ENCODE measurements at places on chromosomes 13 and 19.

DNA sequence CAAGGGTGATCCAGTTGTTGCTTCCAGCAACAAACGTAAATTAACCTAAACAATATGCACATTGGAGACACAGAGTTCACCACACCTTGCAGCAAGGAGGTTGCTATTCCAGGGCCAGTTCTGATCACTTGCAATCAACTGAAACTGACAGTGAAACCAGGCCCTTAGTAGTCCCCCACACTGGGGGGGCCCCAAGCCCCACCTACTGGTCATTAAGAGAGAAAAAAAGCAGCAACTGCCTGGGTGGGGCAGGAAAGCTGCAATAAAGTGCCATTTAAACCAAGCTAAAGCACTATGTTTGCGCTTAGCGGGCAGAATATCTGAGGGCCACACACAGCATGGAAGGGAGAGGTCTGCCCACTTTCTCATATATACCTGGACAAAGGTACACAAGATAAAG is 51.5 kb downstream of the ATP7B start:
- no peak for DNase-seq

DNA sequence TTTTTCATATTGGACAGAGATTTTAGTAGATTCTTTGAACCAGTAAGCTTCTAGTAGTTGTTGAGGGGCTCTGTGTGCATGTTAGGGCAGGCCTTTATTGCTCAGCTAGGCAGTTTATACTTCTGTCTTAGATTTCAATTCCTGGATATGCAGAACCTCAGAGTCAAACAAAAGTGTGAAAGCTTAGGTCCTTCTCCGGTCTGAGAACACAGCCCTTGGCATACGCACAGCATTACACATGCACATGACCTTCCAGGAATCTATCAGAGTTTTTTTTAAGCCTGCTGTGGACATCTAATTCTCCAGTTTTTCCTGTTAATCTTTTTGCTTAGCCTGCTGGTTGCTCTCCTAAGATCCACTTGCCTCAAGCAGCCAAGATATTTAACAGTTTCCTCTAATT is 77.9 kb upstream of the KL start:
- DNase-seq: no peak

DNA sequence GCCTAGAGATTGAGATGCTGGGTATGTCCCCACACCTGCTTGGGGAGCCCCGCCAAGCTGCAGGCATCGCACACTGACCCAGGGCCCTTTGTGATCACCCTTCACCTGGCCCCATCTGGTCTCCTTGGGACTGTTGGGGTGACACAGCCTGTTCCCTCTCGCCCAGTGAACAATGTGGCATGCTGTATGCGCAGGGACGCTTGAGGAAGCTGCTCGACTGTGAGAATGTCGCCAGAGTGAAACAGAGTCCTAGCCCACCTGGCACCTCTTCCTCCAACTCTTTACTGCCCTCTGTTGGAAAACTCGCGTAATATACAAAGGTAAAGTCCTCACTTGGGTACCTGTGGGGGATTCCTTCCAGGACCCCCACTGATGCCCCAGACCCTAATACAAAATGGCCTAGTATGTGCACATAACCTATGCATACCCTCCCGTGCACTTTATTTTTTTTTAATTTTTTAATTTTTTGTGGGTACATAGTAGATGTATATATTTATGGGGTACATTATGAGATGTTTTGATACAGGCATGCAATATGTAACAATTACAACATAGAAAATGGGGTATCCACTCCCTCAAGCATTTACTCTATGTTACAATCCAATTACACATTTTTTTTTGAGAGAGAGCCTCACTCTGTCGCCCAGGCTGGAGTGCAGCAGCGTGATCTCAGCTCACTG is 9.0 kb downstream of the BLOC1S3 start:
- no peak for DNase-seq

- DNase-seq: peak; percentile 63
These were observed 15.2 kb downstream of the THOP1 start for GRCh38 chr19:2800506-2800905.

- no peak for DNase-seq
These were observed 9.0 kb downstream of the EPS15L1 start for GRCh38 chr19:16462757-16463250.

GRCh38 chr13:75960538-75960994 is 324.4 kb downstream of the LMO7 start:
- DNase-seq: no peak

DNA sequence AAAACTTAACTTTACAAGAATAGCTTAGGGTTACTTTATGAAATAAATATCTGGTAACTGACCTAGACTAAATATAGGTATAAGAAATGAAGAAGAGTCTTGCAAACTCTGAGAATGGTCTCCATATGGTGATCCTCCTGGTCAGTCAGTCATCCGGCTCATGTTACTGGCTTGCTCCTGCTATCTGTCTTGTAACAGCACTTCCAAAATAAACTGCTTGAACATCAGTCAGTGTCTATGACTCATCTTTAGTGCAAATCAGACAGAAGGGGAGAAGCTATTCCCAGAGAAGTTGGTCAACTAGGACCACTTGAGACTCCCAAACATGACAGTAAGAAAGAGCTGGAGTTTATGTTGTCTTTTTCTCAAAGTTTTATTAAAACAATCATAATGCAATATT is 1550.9 kb downstream of the PCDH9 start:
- DNase-seq: no peak
